ENCODE measurements at places on chromosomes 12 and 14.

GRCh38 chr12:16012117-16012516, 101.0 kb downstream of the DERA start:
- DNase-seq, result no peak

DNA sequence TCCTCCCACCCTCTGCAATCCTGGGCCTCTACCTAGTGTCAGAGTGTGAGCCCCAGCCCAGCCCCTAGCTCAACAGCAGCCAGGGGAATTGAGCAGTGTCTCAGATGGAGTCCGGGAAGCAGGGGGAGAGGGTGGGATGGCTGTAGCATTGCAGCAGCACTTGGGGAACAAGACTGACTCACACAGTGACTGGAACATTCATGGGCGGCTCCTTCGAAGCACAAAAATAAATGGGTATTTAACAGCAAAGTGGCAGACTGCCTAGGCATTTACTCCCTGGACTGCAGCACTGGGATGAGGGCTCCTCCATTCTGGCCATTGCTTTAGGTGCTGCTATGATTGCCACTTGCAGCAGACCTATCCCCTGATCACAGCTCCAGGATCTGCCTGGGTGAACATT, 46.0 kb upstream of the STK38L start:
- DNase-seq, result no peak

GRCh38 chr14:35336494-35337268, 44.5 kb downstream of the PSMA6 start:
- DNase-seq, result no peak

DNA sequence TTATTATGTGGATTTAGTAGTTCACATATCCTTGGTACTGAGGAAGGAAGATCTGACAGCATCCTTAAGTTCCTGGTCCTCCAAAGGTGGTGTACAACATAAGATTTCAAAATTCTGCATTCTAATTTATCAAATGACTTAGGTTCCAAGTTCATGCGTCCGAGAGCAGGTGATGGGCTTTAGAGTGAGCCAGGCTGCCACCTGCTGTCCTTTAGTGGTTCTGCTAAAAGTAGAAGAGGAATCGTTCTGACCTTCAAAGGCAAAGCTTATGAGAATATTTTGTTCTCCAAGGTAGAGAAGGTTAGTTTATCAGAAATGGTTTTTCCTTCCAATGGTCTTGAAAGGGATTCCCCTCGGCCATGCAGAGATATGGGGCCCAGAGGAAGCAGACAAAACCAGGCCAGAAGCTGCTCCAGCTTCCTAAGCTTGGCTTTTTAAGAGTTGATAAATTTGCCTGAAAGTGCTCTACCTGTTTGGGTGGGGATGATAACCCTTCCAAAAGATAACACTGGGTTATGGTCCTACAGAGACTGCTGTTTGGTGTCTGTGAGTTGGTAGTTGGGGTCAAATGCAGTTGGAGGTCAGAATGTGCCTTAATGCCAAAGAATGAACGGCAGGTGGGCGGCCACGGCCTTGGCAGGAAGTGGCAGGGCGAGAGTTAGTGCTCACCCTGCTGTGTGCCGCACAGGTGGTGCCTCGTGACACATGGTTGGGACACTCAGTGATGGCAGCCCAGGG, 29.1 kb upstream of the LRTM2 start:
- no peak for DNase-seq
